ENCODE measurements at places on chromosomes 2 and 18. TPM values are rescaled to one million over a fixed set of nuclear protein-coding genes. Genes with fewer than 3 reads are reported as not detected.

MC5R gene
- total RNA-seq, result not detected

GAREM2 gene
- 1.3 TPM for total RNA-seq

IGFBP5 gene
- total RNA-seq, result 134 TPM

LIMS3 gene
- 4.1 TPM for total RNA-seq

DCAF17 gene
- 6.5 TPM for total RNA-seq
